Activated gamma-delta T cell treated with Interleukin-2 at 50 U/mL for 16 hours (primary cell): ENCODE measurements at places on chromosomes 7 and 10.

- DNase-seq, result no peak
Measured at GRCh38 chr10:131703541-131703940, 197.3 kb upstream of the PPP2R2D start.

DNA sequence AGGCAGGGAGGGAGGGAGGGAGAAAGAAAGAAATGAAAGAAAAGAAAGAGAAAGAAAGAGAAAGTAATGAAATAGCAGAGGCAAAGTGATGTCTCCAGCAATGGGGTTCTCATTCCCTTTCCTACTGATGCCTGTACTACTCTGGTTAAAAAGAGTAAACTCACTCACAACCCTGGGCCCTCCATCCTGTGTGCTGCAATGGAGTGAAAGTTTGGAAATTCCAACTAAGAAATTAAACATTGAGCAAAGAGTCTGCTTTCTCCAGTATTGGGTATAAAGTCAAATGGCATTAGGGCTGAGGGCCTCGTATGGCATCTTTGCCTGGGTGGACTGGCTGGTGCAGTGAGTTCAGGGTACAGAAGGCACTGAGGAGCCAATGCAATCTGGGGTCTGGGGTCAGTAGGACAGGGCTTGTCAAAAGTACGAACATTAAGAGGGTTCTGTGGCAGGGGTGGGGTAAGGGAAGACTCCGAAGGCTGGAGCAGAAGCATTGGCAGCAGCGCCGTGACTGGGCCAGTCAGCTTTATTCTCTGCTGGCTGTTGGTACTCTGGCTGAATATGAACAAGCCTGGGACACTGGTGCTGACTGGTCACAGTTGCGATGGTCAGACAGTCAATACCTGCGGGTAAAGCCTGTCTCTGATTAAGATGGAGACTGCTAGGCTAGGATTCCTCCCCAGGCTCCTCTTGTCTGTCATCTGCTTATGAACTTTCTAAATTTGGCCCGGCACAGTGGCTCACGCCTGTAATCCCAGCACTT, 24.1 kb upstream of the TNS3 start:
- no peak for DNase-seq

DNA sequence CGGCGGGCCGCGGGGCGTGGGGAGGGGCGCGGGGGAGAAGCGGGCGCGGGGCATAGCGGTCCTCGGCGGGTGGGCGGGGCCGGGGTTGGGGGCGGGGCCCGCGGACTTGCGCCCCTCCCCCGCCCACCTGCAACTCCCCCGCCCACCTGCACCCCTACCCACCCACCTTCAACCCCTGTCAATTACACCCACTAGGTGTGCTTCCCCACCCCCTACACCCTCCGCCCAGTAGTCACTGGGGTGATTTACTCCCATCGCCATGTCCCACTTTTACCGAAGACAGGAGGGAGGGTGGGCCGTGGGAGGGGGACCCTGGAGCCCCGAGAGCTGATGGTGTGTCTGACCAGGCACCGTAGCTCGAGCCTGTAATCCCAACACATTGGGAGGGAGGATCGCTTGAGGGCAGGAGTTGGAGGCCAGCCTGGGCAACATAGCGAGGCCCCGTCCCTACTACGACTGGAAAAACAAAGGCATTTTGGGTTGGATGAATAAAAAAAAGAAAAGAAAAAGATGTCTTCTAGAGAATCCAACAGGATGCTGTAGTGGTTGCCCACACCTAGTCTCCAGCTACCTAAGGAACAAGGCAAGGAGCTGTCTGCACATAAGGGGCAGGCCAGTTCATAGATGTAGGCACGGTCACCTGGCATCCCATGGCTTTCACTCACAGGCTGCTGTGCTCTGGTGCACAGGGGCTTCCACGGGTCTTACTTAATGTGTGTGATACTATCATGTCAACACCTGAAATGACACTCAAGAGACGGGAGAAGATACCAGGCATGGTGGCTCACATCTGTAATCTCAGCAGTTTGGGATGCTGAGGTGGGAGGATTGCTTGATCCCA, 761 bp downstream of the KCTD7 start:
- DNase-seq, result no peak

- no peak for DNase-seq
Measured at GRCh38 chr10:20778008-20778757, 118.9 kb downstream of the NEBL start.

DNA sequence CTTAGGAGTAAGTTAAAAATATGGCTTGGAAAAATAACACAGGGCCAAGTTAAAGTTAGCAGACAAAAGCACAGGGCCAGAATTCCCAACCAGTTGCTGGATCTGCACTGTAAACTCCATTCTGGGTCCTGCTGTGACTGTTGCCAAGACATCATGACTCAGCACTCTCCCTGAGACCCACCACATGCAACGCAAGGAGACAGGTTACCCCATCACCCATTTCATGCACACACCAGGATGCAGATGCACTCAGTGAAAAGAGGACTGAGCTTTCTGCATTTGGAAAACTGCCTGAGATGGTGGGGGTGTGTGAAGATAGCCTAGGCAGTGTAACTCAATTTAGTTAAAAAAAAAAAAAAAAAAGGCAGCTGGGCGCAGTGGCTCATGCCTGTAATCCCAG, 97.6 kb upstream of the ZNF438 start:
- no peak for DNase-seq

- no peak for DNase-seq
Measured at GRCh38 chr7:140653319-140654108, 12.9 kb upstream of the DENND2A start.

GRCh38 chr10:132458586-132459300, 61.7 kb downstream of the PWWP2B start:
- peak; percentile 65 for DNase-seq

DNA sequence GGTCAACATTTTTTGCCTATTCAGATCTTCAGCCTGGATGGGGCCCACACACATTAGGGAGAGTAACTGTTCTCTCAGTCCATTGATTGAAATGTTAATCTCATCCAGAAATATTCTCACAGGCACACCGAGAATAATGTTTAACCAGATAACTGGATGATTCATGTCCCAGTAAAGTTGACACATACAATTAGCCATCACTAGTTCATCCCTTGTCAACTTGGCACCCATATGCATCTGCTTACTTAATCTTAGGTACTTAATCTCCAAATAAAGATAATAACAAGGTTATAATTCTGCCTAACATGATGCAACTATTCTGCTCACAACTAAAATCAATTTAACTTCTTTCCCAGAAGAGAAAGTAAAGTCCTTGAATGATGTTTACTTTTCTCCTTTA, 502.6 kb downstream of the ADRA2A start:
- no peak for DNase-seq

DNA sequence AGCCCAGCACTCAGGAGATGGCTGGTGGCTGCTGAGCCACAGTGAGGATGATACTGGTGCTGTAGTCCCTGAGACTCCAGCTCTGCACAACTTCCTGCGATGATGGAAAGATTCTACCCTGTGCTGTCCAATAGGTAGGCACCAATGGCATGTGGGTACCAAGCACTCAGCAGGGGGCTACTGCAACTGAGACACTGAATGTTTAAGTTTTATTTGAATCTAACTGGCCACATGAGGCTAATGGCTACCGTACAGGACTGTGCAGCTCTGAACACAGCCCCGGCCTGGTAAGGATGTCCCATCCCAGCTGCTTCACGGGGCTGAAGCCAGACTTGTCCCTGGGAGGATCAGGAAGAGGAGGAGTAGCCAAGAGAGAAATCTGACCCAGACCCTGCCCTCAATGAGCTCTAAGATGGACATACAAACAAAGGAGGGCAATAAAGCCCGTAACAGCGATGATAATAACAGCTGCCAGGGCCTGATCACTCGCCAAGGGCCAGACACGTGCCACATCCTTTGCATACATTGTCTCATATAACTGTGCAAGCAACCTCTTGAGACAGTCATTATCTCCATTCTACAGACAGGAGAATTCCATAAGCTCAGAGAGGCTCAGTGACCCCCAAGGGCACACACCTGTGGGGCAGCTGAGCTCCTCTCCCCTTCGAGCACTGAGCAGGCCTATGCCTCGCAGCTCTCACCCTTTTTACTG, 3.8 kb downstream of the GPRIN2 start:
- peak; percentile 2 for DNase-seq

DNA sequence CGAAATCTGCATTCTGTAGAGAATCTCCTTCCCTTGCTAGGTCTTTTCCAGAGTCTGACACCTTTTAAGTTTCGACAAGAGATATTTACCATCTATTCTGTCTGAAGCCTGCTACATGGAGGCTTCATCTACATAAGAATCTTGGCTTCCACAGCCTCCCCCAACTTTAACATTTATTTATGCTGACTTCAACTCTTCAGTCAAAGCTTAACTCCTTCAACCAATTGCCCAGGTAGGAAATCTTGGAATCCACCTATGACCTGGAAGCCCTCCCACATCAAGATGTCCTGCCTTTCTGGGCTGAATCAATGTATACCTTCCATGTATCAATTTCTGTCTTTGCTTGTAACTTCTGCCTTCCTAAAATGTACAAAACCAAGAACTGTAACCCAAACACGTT, 54.7 kb downstream of the MINPP1 start:
- no peak for DNase-seq

DNA sequence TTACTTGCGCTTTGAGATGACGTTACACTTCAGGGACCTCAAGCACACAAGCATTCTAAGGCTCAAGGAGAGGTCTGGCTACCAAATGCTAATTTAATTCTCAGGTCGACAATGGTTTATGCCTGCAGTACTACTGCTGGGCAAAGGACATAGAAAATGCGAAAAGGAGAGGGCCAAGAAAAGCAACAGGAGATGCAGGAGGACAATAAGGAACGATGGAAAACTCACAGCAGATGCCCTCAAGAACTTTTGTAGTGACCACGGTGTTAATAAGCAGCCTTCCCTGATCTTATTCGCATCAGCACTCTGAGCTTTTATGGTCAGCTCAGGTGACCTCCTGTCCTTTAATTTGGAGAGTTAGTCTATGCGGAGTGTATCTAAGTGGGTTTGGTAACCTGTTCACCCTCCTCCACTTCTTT, 146.3 kb downstream of the GPR85 start:
- no peak for DNase-seq

DNA sequence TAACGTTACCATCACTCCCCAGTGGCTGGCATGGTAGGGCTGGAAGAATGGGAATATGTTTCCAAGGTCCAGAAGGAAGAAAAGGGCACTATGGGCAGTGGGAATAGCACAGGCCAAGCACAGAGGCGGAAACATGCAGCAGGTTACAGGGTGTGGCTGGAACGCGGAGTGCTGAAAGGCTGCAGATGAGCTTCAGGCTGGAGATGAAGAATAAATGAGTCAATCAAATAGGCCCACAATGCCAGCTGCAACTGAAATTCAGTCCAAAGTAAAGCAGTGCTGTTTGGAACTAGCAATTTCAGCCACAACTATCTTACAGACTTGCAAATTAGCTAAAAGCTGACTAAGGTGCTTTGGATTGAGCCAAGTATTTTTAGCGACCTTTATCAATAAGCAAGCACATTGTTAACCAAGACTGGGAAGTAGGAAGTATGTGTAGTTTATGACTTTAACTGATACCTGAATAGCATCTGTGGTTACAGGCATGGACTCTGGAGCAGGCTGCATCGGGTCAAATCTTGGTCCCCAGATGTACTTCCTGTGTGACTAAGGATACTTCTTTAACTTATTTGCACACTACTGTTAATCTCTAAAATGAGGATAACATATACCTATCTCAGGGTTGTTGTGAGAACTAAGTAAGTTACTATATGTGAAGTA, 77.5 kb upstream of the CTTNBP2 start:
- no peak for DNase-seq

DNA sequence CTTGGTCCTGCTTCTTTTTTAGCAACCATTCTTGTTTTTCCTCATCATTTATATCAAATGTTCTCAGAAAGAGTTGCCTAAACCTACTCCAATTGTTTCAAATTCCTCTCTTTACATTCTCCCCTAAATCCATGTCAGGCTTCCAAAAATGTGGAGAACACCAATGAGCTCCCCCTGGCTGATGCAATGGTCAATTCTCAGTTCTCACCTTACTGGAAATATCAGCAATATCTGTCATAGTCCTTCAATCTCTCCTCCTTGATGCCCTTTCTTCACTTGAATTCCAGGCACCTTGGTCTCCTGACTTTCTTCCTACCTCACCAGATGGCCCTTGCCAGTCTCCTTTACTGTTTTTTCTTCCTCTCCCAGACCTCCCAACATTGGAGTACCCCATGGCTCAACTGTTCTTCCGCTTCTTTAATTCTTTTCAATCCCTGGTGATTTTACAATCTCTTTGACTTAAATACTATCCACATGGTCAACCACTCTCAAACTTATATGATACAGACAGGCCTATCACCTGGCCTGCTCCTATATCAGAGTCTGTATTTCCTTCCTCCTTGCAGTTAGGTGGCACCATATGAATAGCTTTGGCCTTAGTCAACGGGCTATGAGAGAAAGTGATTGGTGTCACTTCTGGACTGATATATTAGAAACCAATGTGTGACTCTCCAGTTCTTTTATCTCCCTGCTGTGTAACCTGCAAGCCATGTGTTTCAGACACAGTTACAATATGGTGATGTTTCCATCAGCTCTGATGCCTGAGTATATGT, 47.4 kb upstream of the CAV2 start:
- DNase-seq, result no peak

GRCh38 chr7:84025332-84025927, 169.2 kb downstream of the SEMA3A start:
- DNase-seq, result no peak

- no peak for DNase-seq
Measured at GRCh38 chr10:21899736-21900135, 103.8 kb downstream of the DNAJC1 start.

DNA sequence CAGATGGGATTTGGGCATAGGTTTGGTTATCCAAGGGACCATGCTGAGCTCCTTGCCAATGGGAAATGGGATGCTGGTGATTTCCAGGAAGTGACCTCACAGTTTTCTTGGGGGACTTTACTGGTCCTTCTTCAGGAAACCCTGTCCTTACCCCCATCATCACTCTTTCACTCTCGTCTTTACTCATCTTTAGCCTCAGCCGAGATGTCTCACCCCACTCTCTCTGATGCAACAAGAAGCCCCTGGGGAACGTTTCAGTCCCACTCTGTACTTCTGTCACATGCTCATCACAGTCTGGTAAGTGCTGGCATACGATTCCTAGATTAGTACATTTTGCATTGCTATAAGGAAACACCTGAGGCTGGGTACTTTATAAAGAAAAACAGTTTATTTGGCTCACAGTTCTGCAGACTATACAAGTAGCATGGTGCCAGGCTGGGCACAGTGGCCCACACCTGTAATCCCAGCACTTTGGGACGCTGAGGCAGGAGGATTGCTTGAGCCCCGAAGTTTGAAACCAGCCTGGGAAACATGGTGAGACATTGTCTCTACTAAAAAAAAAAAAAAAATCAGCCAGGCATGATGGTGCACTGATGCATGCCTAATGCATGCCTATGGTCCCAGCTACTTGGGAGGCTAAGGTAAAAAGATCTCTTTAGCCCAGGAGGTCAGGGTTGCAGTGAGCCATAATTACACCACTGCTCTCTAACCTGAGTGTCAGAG, 63.5 kb upstream of the VKORC1L1 start:
- no peak for DNase-seq

DNA sequence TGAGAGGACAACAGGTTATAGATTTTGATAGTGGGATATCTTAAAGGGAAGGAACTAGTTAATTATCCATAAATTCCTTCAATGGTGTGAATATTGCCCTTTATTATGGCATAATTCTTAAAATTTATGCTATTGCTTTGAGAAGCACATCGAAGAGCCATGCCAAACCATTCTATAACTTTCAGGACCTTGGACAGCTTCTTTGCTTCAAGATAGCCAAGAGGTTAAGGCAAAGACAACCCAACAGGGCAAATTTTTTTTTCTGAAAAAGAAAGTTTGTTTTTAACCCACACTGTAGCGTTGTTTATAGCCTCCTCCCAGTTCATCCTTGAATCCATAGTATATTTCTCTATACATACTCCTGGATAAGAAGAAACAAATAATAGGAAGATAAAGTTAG, 103.2 kb downstream of the NRG3 start:
- DNase-seq, result no peak

- no peak for DNase-seq
Measured at GRCh38 chr7:83449781-83450180, 199.2 kb downstream of the SEMA3E start.
